ENCODE measurements at places on chromosomes 1 and 21.

DNA sequence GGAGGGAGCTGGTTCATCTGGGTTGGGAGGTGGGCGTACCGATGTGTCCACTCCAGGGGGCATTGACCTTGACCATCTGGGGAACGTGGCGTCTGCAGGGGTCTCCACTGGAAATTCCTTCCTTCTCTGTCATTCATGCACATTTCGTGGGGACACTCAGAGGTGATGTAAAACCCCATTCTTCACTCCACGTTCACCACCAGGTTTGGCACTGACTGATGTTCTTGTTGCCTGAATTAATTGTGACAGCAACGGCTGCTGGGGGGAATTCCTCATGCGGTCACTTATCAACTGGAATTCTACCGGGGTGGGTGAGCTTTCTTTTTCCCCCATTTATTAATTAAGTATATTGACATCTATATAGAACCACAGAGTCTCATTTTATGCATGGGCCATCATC, 18.1 kb upstream of the POFUT2 start:
- no peak for DNase-seq

GRCh38 chr1:204578867-204579664, 62.9 kb downstream of the MDM4 start:
- DNase-seq = no peak

GRCh38 chr1:225277445-225277844, 150.4 kb downstream of the LBR start:
- no peak for DNase-seq

DNA sequence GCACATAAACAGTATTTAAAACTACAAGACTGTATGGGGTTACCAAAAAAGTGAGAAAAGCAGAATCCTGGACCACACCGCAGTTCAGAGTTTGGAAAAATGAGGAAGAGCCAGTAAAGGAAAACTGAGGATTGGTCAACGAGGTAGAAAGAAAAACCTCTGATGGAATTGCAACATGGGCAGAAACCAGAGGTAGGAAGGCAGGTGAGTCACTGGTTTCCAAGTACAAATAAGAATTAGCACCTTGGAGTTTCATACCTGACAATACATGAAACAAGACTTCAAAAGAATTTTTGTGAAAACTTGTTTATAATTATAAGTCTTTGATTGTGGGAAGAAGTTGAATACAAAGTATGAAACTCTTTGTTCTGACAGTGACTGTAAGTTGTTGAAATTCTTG, 533.7 kb upstream of the DAB1 start:
- no peak for DNase-seq

DNA sequence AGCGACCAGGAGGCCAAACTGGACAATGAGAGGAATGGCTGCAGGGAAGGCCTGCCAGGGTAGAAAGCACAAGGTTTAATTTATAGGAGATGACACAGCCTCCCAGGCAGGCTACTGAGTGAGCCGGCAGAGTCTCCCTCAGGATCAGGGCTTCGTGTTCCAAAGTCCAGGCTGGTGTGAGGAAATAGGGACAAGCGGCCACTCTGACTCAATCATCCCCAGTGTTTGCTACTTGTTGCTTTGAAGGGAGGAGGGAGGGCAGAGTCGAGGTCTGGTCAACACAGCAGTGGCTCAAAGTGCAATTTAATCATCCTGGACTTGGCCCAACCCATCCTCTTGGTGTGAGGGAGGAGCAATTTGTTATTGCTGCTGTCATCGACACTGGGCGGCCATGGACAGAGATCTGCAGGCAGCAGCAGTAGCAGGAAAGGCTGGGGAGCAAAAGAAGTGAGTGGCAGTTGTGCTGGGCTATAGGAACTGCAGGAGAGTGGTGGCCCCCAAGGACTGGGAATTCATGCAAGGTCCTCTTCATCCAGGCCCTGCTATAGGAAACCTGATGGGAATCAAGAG, 27.5 kb downstream of the TBX15 start:
- DNase-seq = no peak

GRCh38 chr1:230855886-230856285, 12.4 kb downstream of the C1orf198 start:
- DNase-seq = no peak

DNA sequence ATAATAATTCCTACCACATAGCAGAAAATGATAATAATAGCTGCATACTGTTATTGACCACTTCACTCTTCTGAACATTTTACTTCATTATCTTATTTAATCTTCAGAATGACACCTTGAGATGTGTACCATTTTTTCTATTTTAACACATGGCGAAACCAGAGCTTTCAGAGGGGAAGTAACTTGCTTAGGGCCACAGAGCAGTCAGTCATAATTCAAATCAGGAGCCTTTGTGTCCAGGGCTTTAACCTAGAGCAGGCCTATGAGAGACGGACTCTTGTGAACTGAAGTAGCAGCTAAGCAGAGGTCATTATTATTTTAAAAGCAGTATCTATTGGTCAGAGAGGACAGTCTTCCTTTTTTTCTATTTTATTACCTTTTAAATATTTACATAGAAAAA, 114.0 kb downstream of the ROR1 start:
- DNase-seq = no peak

GRCh38 chr1:4702932-4703331, 48.5 kb downstream of the AJAP1 start:
- DNase-seq = no peak

DNA sequence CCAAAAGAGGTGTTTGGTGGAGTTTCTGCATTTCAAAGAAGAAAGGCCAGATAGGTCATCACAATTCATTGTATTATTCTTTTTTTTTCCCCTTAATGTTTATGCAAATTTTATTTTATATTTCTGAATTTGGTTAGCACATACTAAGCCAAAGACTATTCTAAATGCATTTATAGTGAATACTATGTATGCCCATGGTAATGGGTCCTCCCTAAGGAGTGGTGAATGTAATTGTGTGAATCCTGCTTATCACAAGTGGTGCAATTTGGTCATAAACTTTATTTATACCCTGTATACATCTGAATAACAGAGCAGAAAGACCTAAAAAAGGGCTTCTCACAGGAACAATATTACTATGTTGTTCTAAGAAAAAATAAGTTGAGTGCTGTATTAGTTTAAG, 99.1 kb downstream of the CD247 start:
- no peak for DNase-seq

DNA sequence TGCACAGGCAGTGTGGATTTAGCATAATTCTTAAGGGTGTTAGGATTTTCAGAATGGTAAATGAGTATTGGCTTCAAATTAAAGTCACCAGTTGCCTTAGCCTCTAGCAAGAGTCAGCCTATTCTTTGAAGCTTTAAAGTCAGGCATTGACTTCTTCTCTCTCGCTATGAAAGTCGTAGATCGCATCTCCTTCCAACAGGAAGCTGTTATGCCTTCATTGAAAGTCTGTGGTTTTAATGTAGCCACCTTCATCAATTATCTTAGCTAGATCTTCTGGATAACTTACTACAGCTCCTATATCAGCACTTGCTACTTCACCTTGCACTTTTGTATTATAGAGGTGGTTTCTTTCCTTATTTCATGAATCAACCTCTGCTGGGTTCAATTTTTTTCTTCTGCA, 320.2 kb downstream of the PTPRC start:
- no peak for DNase-seq

GRCh38 chr21:44052071-44052829, 40.1 kb downstream of the TRAPPC10 start:
- DNase-seq = no peak

DNA sequence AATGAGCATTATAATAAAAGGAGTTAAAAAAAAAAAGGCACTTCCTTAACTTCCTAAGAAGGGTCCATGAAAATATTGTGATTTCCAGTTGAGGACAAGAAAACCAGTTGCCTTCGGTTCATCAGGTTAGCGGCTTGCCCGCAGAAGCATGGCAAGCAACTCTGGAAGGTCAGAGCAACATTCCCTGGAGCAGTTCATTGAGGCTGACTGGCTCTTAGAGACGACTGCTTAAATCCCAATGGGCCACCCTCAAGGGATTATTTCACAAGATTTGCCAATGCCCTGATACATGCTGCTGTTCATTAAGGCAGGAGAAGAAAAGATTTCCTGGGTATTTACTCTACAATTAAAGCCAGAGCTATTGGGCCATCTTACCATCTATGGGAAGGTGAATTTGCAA, 29.0 kb upstream of the CASQ2 start:
- no peak for DNase-seq

- DNase-seq = no peak
Measured at GRCh38 chr1:21451981-21452411, 12.1 kb downstream of the NBPF3 start.

DNA sequence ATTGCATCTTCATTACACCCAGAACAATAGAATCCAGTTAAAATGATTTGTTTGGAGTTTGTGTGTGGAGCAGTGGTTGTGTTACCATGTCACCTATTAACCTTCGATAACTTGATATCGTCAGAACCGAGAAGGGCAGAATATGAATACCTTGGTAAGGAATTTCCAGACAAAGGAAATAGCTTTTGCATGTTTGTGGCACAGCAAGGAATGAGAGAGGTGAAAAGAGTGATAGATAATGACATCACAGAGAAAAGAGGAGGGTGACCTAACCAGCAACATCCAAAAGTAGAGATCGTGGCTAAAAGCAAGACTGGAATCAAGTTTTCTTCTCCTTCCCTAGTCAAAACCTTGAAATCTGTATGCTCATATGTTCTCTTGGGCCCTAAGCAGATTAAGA, 244.6 kb upstream of the NEGR1 start:
- DNase-seq = no peak

DNA sequence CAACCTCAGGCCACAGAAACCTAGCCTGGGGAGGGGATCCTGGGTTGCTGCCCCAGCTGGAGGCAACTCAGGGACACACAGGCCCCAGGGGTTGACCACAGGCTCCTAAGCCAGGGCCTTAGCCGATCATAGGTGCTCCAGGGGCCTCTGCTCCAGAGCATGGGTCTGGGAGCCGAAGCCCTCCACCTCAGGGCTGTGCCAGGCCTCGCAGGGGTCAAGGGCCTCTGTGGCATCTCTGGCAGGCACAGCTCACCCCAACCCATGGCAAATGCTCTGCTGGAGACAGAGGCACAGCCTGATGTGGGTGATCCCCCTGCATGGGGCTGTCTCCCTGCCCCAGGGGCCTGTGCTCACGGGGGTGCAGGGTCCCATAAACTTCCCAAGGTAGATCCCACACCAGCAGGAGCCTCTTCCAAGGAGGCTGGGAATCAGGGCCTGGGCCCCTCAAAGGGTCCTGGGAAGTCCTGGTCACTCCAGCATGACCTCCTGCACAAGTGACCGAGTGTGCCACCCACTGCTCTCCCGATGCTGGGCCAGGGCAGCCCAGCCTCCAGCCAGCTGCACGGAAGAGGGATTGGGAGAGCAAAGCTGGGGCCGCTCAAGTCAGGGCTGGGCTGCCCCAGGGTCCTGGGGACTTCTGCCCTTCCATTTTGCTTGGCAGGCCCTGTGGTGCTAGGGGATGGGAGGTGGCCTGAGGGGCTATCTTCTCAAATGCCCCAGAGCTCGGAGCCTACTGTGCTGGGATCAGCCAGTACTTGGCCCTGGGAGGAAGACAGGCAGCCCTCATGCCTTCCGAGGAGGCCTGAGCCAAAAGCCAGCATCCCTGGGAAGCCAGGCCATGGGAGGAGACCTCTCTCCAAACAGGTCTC, 22.2 kb upstream of the PRSS38 start:
- no peak for DNase-seq

DNA sequence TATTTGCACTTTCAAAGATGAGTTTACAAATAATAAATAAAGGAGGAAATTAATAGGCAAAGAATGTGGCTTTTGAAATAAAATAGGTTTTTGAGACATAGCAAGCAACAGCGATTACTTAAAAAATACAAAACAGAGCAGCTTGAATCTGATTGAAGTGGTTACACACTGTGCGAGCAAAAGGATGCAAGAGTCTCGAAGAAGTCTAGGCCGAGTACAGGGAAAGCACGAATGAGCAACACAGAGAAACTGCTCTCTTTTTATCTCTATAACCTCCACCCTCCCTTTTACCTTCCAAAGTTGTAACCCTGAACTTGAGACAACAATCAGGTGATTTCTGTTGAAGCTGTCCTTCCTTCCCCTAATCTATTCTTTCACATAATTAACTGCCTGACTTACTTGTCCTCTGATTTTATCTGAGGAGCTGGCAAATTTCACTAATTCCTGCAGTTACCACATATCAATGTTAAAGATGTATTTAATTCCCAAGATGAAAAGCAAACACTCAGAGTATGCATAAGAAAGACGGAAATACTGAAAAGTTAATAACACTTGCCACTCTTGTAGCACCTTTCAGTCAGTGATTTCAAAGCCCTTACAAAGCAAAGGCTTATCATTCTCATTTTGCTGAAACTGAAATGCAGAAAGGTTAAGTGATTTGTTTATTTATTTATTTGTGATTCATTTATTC, 1030.1 kb downstream of the ADGRL2 start:
- no peak for DNase-seq

DNA sequence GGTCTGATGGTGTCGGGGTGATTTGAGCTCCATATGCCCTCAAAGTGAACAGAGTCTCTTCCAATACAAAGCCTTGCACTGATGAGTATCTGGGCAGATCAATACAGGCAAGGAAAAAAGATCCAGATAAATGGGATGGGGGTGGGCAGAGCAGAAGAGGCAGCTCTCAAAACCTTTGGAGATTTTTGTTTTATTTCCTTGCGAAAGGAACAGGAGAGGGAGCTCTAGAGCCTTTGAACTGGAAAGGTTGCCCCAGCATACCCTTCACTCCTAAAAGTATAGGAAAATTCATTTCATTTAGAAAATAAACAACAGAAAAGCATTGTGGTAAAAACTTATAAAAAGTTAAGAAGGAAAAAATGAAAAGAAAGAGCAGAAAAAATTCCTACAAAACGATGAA, 31.4 kb upstream of the OLIG2 start:
- DNase-seq = no peak

DNA sequence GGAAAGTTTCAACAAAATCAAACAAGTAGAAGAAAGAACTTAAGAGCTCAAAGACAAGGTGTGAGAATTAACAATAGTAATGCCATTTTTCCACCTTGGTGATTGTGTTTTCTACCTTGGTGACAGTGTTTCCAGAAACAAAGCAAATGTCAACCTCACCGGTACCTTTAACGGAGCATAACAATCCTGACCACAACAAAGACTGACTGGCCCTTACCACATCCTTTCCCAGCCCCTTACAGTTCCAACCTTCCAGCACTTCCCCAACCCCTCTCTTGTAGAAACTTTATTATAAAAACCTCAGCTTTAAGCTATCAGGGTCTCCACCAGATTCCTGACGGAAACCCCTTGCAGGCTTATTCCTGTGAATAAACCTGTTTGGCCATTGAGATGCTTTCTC, 16.7 kb downstream of the STYXL2 start:
- DNase-seq = no peak

- no peak for DNase-seq
Measured at GRCh38 chr1:192045131-192045530, 113.1 kb upstream of the RGS18 start.

DNA sequence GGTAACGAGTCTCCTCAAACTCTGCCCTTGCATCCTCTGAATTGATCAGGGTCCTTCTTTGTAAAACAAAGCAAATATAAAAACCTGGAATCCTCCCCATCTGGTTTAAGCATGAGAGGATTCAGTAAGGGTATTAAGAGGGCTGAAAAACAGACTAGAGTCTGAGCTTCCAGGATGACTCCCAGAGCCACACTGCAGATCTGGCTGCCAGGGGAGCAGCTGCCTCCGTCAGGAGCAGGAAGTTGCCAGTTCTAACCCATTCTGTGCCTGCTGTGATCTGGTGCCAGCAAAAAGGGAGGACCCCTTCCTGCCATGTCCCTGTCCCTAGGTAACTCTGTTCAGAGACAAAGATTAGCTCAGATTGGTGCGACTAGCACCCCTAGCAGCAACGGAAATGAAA, 27.5 kb downstream of the SERTAD4 start:
- no peak for DNase-seq

All from activated T-cell treated with anti-CD3 and anti-CD28 coated beads, Interleukin-2, amount 50 U/mL, for 1 hour (primary cell).